ENCODE measurements at places on chromosomes 7 and 10. TPM values are rescaled to one million over a fixed set of nuclear protein-coding genes. Genes with fewer than 3 reads are reported as not detected.

GRCh38 chr10:71767420-71768035 lies 5.8 kb downstream of the VSIR start:
- no peak for DNase-seq

DNA sequence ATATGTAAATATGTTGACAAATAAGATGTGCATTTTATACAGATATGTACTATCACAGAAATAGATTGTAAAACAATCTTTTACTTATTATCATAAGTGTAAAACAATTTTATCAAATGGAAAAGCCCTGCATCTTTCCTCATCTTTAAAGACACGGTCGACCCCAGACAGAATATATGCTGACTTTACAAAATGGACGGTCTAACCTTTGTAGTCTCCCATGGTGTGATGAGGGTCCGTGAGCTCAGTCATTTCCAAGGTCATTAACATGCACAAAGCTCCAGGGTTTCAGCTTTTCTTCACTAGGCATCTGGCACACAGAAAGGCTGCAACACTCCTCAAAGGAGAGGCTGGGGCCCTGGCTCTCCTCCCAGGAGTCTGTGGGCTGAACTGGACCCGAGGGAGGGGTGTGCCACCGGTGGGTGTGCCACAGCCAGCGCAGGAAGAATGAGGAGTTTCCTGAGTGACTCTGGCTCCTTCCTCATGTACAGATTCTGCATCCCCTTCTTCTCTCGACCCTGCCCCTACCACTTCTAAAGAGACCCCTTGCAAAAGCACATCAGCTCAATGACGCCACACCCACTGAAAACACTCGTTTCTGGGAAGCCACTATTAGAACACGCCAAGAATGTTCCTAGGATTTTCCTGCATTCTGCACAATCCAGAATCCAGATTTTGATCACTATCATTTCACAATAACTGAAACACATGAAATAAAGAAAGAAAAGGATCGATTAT lies 26.2 kb upstream of the ABLIM1 start:
- no peak for DNase-seq

- no peak for DNase-seq
Measured at GRCh38 chr7:129777195-129777844, 165.8 kb downstream of the NRF1 start.

Gene EGFR
- polyA plus RNA-seq: 33.1 TPM

DNA sequence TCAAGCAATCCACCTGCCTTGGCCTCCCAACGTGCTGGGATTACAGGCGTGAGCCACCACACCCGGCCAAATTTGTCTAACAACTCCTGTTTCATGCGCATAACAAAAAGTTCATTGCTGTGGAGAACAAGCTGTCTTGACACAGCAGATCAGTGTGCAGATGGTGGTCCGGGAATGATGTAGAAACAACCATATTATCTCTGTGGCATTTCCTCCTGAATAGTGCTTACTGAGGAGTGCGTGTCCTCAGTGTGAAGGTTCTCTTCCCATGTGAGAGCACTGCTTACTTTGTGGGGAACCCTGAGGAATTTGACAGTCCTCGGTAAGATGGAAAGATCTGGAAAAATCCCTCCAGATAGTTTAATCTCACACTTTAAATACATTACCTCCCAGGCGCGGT lies 30.3 kb upstream of the ZNF438 start:
- no peak for DNase-seq

Data from renal cortex interstitium (tissue), 15 donors.